ENCODE measurements at places on chromosomes 3 and 15.
A peak's percentile ranks its signal among the peaks of the same experiment; 100 is the strongest.

- peak; percentile 19 for DNase-seq
Measured at GRCh38 chr15:101641894-101642293, 10.3 kb downstream of the TM2D3 start.

DNA sequence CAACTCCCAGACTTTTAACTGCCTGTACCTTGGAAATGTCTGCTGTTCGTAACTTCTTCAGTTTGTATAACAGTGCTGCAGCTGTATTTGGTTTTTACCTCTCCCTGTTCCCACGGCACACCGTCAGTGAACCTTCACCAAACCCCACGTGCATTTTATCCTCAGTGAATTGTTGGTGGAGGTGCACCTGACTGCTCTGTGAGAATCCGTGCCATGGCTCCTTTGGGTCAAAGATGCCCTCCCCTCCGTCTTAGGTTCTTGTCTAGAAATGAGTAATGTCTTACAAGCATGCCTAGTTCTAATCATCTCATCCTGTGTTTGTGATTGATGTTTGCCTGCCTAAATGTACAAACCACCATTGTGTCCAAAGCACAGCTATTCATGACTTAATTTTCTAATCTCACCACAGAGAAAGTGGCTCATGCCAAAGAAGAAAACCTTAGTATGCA, 28.2 kb downstream of the TPM1 start:
- DNase-seq, result no peak

DNA sequence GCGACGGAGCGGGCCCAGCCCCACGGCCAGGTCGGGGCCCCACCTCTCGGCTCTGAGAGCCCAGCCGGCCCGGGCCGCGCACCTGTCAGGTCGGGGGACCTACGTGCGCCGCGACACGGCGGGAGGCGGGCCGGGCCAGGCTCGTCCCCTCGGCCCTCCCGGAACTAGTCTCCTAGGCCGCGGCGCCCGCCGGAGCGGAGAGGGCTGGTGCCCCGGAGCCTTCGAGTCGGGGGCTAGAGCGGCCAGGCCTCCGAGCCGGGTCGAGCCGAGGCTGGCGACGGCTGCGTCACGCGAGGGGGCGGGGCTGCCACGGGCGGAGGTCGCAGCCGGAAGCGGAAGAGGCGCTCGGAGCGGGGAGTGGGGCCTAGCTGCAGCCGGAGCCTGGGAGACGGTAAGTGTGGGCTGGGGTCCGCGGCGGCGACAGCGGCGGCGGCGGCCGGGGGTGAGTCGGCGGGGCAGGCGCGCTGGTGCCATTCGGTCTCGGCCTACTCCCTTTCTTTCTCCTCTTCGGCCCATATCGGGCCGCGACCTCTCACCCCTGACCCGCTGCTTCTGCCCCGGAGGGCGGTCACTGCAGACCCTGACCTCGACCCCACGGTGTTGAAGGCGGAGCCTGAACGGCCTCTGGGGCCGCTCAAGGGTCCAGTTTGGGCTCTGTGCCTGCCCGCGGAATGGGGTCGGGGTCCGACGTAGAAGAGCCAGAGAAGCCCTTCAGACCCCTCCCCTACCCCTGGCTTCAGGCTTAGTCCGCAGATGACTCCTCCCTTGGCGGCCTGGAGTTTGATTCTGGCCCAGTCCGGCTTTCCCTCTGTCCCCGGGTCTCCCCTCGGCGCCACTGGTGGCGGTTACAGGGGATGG, at the start of gene CLK3:
Gene CLK3 (plus strand): TSS at position 329 of the 858 bp plus-strand sequence. CDS start 3,361 bp downstream, outside the sequence.
- DNase-seq, result peak; percentile 96

DNA sequence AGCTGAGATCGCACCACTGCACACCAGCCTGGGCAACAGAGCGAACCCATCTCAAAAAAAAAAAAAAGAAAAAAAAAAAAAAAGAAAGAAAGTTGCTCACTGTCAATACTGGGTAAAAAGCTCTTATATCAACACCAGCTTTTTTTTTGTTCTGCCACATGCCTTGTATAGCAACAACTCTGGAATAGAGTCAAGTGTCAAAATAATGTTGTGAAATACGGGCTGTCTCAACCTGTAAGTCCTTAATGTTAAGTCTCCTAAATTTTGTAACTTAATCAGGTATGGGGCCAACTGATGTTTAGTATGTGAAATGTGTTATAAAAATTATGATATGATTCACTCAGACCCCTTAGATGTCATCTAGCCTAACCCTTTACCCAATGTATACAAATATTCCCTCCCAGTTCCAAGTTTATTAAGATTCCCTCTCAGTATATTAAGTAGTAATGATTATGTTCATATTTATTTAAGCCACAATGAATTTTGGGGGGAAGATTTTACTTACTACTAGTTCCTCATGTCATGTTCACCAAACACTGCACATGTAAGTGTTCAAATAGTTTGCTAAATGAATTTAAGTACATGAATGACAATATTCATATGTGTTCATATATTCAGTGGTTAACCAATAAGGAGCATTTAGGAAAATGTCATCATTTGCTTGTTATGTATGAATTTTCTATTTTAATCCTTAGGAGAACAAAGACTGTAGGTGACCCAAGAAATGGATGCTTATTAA, 52.2 kb downstream of the GPR160 start:
- no peak for DNase-seq

- no peak for DNase-seq
Measured at GRCh38 chr3:196650740-196651311, 11.3 kb downstream of the NRROS start.

DNA sequence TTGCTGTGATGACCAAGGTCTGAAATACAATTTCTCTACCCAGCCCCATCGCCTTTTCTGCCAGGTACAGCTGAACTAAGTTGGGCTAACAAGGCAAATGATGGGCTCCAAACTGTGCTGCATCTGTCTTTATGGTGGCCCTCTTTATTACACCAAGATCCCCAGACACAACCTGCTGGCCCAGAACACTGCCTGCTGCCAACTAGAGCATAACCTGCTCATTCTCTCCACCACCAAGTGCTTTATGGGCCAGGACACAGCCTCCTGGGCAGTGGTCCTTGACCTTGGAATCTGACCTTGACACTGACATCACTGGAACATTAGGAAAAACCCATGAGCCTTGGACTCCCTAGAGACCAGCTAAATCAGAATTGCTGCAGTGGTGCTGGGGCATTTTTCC, 3.3 kb downstream of the LINS1 start:
- no peak for DNase-seq

DNA sequence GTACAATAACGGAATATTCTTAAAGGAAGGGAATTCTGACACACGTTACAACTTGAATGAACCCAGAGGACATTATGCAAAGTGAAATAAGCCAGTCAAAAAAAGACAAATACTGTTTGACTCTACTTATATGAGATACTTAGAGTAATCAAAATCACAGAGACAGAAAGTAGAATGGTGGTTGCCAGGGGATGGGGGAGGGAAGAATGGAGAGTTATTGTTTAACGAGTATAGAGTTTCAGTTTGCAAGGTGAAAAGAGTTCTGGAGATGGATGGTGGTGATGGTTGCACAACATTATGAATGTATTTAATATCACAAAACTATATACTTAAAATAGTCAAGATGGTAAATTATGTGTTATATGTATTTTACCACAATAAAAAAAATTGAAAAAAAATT, 112.9 kb upstream of the ARHGEF3 start:
- no peak for DNase-seq

- no peak for DNase-seq
Measured at GRCh38 chr3:110789315-110789714, 282.3 kb upstream of the NECTIN3 start.

DNA sequence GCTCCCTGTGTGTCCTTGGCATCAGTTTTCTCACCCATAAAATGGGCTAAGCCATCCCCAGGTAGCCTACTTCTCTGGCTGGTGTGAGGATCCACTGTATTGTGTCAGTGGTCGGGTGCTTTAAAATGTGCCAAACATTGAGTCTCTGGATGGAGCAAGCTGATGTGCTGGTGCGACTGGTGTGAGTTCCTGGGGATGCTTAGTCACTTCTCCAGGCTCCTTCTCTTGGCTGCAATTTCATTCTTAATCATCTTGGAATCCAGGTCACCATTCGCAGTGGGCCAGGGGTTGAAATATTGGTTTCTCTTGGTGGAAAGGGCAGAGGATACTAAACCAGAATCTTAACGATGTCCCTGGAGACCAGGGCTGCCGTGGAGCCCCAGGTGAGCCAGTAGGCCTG, 29.3 kb downstream of the SCN5A start:
- no peak for DNase-seq

DNA sequence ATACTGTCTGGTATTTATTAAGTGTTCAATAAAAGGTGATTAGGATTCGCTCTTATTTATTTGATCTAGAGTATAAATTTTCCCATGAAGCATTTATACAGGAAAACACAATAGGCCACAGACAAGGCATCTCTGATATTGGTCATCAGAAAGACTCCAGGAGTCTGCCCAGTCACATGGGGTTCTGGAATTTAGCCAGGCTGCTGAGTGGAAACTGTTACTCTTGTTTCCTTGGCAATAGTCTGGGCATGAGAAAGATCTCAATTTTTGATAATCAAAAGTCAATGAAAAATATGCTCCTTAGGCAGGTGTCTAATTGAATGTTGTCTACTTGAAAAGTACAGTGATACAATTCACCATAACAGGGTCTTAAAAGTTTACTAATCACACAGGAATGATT, 161.2 kb downstream of the FRMD5 start:
- DNase-seq, result no peak

DNA sequence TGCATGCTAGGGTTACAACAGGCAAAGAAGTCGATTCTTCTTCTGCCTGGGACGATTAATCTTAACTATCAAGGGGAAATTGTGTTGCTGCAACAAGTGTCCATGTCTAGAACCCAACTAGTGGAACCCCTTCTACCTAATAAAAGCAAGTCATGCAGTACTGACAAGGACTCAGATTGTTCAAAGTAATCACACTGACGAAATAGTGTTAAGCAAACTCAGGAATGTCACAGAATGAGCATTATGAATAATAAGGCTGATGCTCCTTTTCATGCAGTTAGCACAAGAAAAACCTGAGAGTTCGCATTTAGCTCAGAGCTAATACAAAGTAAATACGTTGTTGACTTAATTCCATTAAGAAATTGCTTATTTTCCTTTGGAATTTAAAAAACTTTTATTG, 47.5 kb upstream of the TRIM42 start:
- no peak for DNase-seq

GRCh38 chr3:157958457-157958856, 147.8 kb downstream of the SHOX2 start:
- no peak for DNase-seq

- DNase-seq, result peak; percentile 28
Measured at GRCh38 chr3:195908694-195909581, 587 bp upstream of the TNK2 start.

DNA sequence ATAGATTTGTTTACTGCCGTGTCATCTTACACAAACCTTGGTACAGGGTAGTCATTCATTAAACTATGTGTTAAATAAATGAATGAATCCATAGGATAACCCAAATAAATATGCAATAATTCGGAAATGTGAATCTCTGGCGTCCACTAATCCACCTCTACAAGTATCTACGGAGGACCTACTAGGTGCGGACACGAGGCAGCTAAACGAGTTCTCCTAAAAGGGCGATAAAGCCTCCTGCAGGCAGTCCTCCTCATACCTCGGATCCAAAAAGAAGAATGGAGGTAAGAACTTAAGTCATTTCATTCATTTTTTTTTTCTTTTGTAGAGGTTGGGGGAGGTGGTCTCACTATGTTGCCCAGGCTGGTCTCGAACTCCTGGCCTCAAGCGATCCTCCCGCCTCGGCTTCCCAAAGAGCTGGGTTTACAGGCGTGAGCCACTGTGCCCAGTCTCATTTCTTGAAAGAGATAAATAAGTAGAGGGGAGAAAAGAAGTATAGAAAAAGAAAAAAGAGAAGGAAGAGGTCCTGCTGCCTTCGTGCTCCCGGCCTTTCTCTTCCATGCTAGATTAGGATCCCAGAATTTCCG, 706 bp upstream of the RPL35A start:
- no peak for DNase-seq

- DNase-seq, result no peak
Measured at GRCh38 chr3:142861926-142862325, 27.0 kb downstream of the PCOLCE2 start.

DNA sequence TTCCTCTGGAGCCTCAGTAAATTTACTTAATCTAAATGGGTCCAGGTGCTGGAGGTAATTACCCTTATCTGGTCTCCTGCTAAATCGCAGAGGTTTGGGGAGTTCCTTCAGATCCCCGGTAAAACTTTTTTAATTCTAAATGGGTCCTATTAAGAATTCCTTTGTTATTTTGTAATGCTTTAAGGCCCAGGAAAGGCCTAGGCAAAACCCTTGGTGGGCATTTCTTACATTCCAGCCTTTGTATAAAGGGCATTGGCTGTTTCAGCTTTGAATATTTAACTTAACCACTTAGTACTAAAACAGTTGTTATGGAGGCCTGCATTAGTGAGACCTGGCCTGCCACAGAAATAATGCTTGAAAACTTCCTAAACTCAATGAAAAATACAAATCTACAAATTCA, 14.9 kb upstream of the ZNF662 start:
- DNase-seq, result no peak

- no peak for DNase-seq
Measured at GRCh38 chr15:99486371-99487336, 79.1 kb upstream of the MEF2A start.

DNA sequence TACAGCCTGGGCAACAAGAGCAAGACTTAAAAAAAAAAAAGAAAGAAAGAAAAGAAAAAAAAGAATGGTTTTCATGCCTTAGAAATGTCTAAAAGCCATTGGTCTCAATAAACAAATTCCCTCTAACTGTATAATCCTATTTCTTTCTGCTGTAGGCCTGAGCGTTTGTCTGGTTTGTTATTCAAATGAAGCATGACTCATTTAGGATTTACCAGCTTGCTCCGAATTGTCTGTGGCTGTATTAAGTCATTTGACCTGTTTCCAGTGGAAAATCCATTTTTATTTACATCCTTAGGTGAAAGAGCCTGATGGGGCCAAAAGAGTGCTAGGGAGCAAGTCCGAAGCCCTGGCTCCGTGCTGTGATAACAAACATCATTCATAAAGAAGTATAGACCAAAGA, 73.8 kb downstream of the BDH1 start:
- no peak for DNase-seq

GRCh38 chr3:12659316-12660015, 4.5 kb downstream of the RAF1 start:
- DNase-seq, result no peak

DNA sequence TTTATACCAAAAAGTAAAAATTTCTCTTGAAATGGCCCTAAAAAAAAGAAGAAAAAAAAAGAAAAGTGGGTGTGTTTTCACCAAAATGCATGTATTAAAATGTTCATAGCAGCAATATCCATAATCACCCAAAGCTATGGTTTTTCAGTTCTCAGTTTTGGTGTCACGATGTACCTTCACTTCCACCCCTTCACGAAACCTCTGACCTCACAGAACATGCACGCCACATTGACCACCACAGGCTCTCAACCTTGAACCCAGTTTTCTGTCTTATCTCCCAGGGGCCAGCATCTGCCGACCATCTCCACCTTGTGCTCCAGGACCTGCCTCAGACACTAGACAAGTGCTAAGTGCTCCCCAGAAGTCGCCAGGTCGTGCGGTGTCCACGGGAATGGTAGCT, 30.4 kb downstream of the COLQ start:
- no peak for DNase-seq

- DNase-seq, result no peak
Measured at GRCh38 chr3:183233966-183234365, 19.1 kb upstream of the B3GNT5 start.

- DNase-seq, result no peak
Measured at GRCh38 chr3:5666455-5666854, 478.9 kb downstream of the EDEM1 start.

- DNase-seq, result no peak
Measured at GRCh38 chr15:62417439-62417838, 252.4 kb upstream of the C2CD4B start.
